ENCODE measurements at places on chromosomes 6 and 20. TPM values are rescaled to one million over a fixed set of nuclear protein-coding genes. Genes with fewer than 3 reads are reported as not detected.

DNA sequence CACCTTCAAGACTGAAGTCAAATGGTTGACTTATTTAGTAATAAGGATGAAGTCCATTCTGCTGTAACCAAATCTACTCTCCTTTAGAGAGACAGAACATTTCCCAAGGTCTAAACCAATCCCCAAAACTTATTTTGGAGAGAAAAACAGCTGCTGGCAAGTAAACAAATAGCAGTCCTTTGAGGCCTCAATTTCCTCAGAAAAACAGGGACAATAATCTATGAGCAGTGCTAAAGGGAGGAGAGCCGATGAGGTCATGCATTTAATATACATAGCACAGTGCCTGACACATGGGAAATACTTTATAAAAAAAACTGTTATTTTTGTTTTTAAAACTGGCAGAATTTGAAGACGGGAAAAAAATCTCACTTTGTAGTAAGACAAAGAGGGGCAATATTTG lies 526.0 kb downstream of the EPM2A start:
- no peaks in the 10 kb centered on the region for H3K27me3 ChIP-seq
- DNase-seq: no peak
- H3K4me1 ChIP-seq: peaks cover 3% of the 10 kb centered on the region
- H3K27ac ChIP-seq: no peak overlapping the region
- H3K36me3 ChIP-seq: no peaks in the 10 kb centered on the region

- H3K4me3 ChIP-seq: no peak overlapping the region
- no peak overlapping the region for H3K27ac ChIP-seq
Observed at GRCh38 chr6:106537662-106538061, 91.6 kb downstream of the RTN4IP1 start.

GRCh38 chr20:47256668-47257236 lies 99.7 kb downstream of the ZMYND8 start:
- no peak overlapping the region for H3K4me3 ChIP-seq
- no peaks in the 10 kb centered on the region for H3K27me3 ChIP-seq
- H3K27ac ChIP-seq: no peak overlapping the region
- no peaks in the 10 kb centered on the region for H3K4me1 ChIP-seq
- no peak for DNase-seq

GRCh38 chr6:113328886-113329381 lies 528.2 kb upstream of the MARCKS start:
- no peaks in the 10 kb centered on the region for H3K36me3 ChIP-seq
- no peaks in the 10 kb centered on the region for H3K27me3 ChIP-seq
- no peak overlapping the region for H3K4me3 ChIP-seq
- no peak overlapping the region for H3K27ac ChIP-seq

DNA sequence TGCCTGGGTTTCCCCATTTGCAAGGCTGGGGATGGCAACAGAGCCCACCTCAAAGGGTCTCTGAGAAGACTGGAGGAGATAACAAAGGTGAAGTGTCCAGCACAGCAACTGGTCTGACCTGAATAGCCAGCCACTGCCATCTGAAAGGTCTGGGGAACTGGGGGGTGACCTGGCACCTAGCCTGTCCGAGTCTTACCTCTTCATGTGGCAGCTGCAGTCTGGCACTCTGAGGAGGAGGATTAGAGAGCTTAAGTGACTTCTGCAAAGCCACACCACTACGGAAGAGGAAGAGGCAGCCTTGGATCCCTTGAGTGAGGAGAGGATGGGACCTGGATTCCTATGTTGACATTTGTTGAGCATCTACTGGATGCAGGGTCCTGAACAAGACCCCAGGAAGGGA lies 22.2 kb downstream of the C20orf203 start:
- no peaks in the 10 kb centered on the region for H3K27me3 ChIP-seq
- H3K36me3 ChIP-seq: no peaks in the 10 kb centered on the region
- H3K27ac ChIP-seq: no peak overlapping the region
- no peaks in the 10 kb centered on the region for H3K4me1 ChIP-seq
- no peak for DNase-seq
- no peak overlapping the region for H3K4me3 ChIP-seq

- no peaks in the 10 kb centered on the region for H3K27me3 ChIP-seq
- no peaks in the 10 kb centered on the region for H3K36me3 ChIP-seq
- peaks cover 3% of the 10 kb centered on the region for H3K4me1 ChIP-seq
- no peak for DNase-seq
Observed at GRCh38 chr6:53244958-53245357, 96.3 kb upstream of the GCM1 start.

DNA sequence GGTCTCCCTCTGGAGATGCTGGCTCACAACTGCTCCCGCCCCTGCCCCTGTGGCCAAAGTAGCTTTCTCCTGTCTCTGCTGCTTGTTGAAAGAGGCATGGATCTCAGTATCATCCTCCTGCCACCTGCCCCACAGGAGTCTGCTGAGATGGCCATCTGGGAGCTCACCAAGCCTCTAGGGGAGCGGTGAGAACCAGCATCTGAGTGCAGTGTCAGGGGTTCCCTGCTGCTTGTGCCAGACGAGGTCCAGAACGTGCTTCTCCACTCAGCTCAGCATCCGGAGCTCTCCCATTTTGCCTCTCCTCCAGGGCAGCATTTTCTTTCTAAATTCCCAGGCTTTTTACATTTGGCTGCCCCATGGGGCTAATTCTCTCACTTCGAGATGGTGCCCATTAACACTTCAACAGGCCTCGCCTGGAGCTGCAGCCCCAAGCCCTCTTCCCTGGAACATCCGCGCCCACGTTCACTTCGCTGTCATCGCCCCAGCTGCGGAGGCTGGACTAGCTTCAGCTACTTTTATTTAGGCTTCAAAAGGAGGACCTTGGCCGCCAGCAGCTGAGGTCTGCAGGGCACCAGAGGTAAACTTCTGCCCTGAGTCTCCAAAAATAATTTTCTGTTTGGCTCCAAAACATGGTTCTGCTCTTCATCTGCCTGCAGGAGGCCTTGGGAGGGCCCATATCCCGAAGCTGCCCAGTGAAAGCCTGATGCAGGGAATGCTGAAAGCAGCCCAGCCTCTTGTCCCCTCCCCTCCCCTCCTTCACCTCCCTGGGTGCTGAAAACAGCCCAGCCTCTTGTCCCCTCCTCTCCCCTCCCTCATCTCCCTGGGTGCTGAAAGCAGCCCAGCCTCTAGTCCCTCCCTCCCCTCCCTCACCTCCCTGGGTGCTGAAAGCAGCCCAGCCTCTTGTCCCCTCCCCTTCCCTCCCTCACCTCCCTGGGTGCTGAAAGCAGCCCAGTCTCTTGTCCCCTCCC lies 25.2 kb upstream of the MLN start:
- H3K4me3 ChIP-seq: no peak overlapping the region
- no peaks in the 10 kb centered on the region for H3K36me3 ChIP-seq

DNA sequence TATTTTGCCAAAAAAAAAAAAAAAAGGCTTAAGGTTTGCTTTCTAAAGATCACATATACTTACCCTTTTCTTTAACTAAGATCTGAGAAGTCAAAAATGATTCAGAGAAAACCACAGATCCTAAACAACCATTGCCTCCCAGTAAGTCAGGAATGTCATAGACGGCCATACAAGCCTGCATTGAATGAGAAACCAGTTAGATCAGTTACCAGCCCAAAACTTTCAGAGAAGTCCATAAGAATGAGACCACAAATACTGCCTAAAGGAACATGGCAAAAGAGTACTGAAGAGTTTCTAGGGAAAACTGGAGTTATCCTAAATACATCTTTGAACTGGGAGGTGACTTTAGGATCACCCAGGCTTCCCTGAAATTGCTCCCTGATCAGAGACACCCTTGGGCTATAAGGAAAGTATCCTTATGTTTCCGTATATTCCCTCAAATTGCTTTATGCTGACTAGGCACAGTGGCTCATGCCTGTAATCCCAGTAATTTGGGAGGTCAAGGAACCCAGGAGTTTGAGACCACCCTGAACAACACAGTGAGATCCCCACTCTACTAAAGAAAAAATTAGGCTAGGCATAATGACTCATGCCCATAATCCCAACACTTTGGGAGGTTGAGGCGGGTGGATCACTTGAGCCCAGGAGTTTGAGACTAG lies 79.4 kb upstream of the SLC4A11 start:
- no peak for DNase-seq
- no peak overlapping the region for H3K4me3 ChIP-seq
- no peaks in the 10 kb centered on the region for H3K4me1 ChIP-seq
- no peak overlapping the region for H3K27ac ChIP-seq

Gene PRPF6
- 53.3 TPM for polyA plus RNA-seq

- no peak overlapping the region for H3K4me3 ChIP-seq
- H3K36me3 ChIP-seq: no peaks in the 10 kb centered on the region
- DNase-seq: no peak
- no peaks in the 10 kb centered on the region for H3K4me1 ChIP-seq
- no peak overlapping the region for H3K27ac ChIP-seq
Observed at GRCh38 chr6:166866839-166867637, 89.3 kb downstream of the RNASET2 start.

- no peak overlapping the region for H3K27ac ChIP-seq
- H3K4me1 ChIP-seq: no peaks in the 10 kb centered on the region
- no peak for DNase-seq
- H3K36me3 ChIP-seq: no peaks in the 10 kb centered on the region
- H3K4me3 ChIP-seq: no peak overlapping the region
- H3K27me3 ChIP-seq: no peaks in the 10 kb centered on the region
Observed at GRCh38 chr20:3669710-3670367, 6.6 kb upstream of the GFRA4 start.

Gene PTCRA
- polyA plus RNA-seq: not detected

Gene NEDD9
- polyA plus RNA-seq: 11.3 TPM

- no peak overlapping the region for H3K4me3 ChIP-seq
- no peaks in the 10 kb centered on the region for H3K27me3 ChIP-seq
- H3K27ac ChIP-seq: no peak overlapping the region
- H3K36me3 ChIP-seq: no peaks in the 10 kb centered on the region
Observed at GRCh38 chr6:105849746-105850145, 236.4 kb upstream of the PRDM1 start.

Gene PEX7
- polyA plus RNA-seq: 5.8 TPM

GRCh38 chr20:57323034-57323433 lies 6.6 kb upstream of the SPO11 start:
- no peaks in the 10 kb centered on the region for H3K27me3 ChIP-seq
- H3K4me1 ChIP-seq: no peaks in the 10 kb centered on the region
- H3K4me3 ChIP-seq: no peak overlapping the region
- no peak overlapping the region for H3K27ac ChIP-seq

- H3K36me3 ChIP-seq: no peaks in the 10 kb centered on the region
- no peak overlapping the region for H3K27ac ChIP-seq
- no peak overlapping the region for H3K4me3 ChIP-seq
- no peaks in the 10 kb centered on the region for H3K4me1 ChIP-seq
Observed at GRCh38 chr6:3176562-3177355, 19.4 kb upstream of the TUBB2A start.

DNA sequence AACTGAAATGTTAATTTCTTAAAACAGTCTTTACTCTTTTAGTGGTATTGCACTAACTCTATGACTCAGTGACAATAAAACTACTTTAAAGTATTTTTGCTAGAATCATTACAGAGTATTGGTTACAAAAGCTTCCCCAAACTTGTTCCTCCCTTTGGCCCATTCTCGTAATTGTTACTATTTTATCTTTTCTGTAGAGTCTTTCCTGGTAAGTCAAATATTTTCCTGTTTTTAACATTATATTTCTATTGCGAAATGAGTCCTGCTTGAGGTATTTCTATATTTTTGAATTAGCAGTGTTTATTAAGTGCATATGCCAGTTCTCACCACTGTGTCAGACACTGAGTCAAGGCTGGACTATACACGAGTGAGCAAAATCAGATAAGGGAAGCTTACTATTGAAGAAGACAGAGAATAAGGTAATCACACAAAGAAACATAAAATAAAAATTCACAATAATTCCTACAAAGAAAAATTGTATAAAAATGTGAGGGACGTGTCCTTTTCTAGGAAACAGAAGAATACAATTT lies 970.5 kb downstream of the EYS start:
- H3K27me3 ChIP-seq: no peaks in the 10 kb centered on the region
- H3K36me3 ChIP-seq: no peaks in the 10 kb centered on the region
- no peak for DNase-seq
- H3K27ac ChIP-seq: no peak overlapping the region

Gene CNKSR3
- 9.3 TPM for polyA plus RNA-seq

Gene GGTLC1
- not detected for polyA plus RNA-seq

DNA sequence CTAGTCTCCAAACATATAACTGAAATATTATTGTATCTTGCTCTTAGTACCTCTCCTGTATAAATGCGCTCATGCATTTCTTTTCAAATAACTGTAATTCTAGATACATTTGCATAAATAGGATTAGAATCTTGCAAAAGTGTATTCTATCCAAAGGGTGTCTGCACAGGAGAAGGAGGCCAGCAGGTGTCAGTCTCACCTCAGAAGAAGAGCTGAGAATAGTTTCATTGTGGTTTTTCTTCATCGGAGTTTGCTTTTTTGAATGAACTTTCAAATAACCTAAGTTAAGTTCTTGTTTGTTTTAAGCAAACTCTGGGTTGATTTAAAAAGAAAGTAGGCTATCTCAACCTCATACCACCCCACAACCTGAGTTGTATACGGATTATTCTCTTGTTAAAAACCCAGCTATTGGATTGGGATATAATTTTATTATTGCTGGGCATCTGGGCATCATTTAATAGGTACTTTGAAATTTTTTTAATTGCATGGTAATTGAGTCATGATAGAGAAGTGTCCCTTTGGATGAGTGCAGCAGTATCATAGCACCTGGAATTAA lies 125.0 kb upstream of the MLIP start:
- H3K4me1 ChIP-seq: peaks cover 4% of the 10 kb centered on the region
- H3K27ac ChIP-seq: no peak overlapping the region
- no peak overlapping the region for H3K4me3 ChIP-seq
- H3K27me3 ChIP-seq: no peaks in the 10 kb centered on the region

DNA sequence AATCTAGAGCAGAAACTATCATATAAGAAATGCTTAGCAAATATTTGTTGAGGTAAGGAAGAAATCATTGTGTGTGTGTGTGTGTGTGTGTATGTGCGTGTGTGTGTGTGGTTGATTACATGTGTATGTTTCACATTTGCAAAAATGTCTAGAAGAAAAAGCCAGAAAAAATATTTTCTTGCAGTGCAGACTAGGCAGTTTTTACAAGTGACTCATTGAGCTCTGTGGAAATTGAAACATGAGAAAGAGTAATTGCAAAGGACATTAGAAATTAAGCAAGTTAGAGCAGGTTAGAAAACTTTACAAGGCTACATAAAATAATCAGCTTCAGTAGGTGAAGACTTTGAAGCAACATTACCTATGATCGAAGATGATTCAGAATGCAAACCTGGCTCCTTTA lies 669.0 kb upstream of the EYS start:
- no peak overlapping the region for H3K4me3 ChIP-seq
- DNase-seq: no peak
- no peak overlapping the region for H3K27ac ChIP-seq
- no peaks in the 10 kb centered on the region for H3K4me1 ChIP-seq

- no peaks in the 10 kb centered on the region for H3K4me1 ChIP-seq
- H3K4me3 ChIP-seq: no peak overlapping the region
- no peak for DNase-seq
Observed at GRCh38 chr6:15628499-15629131, 34.2 kb downstream of the DTNBP1 start.

DNA sequence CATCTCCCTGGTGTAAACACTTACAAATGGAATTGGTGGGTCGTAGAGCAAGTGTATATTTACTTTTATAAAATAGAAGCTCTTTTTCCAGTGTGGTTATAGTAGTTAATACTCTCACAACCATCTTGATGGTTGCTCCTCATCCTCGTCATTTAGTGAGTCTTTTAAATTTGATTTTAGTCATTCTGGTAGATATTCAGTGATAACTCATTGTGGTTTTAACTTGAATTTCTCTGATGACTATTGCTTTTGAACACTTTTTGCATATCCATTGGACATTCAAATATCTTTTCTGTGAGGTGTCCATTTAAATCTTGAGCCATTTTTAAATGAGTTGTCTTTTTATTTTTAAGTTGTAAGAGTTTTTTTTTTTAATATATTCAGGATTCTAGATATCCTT lies 189.2 kb upstream of the PHACTR1 start:
- H3K4me1 ChIP-seq: no peaks in the 10 kb centered on the region
- no peaks in the 10 kb centered on the region for H3K27me3 ChIP-seq
- H3K27ac ChIP-seq: no peak overlapping the region
- no peaks in the 10 kb centered on the region for H3K36me3 ChIP-seq
- no peak overlapping the region for H3K4me3 ChIP-seq
- no peak for DNase-seq

All from aorta (tissue), 5 donors.